ENCODE measurements at places on chromosomes 16 and 17. TPM values are rescaled to one million over a fixed set of nuclear protein-coding genes. Genes with fewer than 3 reads are reported as not detected.

The CACNA1H gene
- total RNA-seq: 15.0 TPM

The SSTR5 gene
- 0.51 TPM for total RNA-seq

The UMOD gene
- not detected for total RNA-seq

The KRTAP4-1 gene
- total RNA-seq: 0.08 TPM

The CYB5B gene
- total RNA-seq: 182 TPM

The CES3 gene
- total RNA-seq: 2.9 TPM

The PDK2 gene
- total RNA-seq: 17.4 TPM

The SLC52A1 gene
- total RNA-seq: 0.74 TPM

The REXO5 gene
- 3.6 TPM for total RNA-seq

The PARN gene
- 36.5 TPM for total RNA-seq

The VAT1 gene
- total RNA-seq: 242 TPM

The RAD51C gene
- total RNA-seq: 49.8 TPM

The PMFBP1 gene
- total RNA-seq: 0.16 TPM

The NPIPB12 gene
- 28.8 TPM for total RNA-seq

The ABCC12 gene
- total RNA-seq: 0.02 TPM

The GNG13 gene
- not detected for total RNA-seq

The TMEM219 gene
- total RNA-seq: 82.6 TPM

The TERB1 gene
- not detected for total RNA-seq

The ALOXE3 gene
- total RNA-seq: 5.9 TPM

The CHTF18 gene
- 32.9 TPM for total RNA-seq

The NDEL1 gene
- 64.9 TPM for total RNA-seq

The DNASE1 gene
- total RNA-seq: 2.2 TPM

The ZNF18 gene
- 4.8 TPM for total RNA-seq

The CCDC78 gene
- 3.4 TPM for total RNA-seq

The TBC1D3K gene
- total RNA-seq: not detected

The TP53TG3 gene
- 0.49 TPM for total RNA-seq

The PER1 gene
- 61.7 TPM for total RNA-seq

The ALOX15B gene
- 0.60 TPM for total RNA-seq

The CEP295NL gene
- total RNA-seq: 0.32 TPM

The HP gene
- total RNA-seq: not detected

The EFCAB13 gene
- 2.2 TPM for total RNA-seq

The SULT1A4 gene
- 23.9 TPM for total RNA-seq

The PLLP gene
- 1.7 TPM for total RNA-seq

The AANAT gene
- total RNA-seq: 0.36 TPM

The KCNH4 gene
- total RNA-seq: 0.36 TPM

The MEOX1 gene
- total RNA-seq: not detected

The ITGB4 gene
- 117 TPM for total RNA-seq

The SKAP1 gene
- total RNA-seq: not detected

The CDH11 gene
- 0.61 TPM for total RNA-seq

The CCL15 gene
- total RNA-seq: not detected

The CHST5 gene
- total RNA-seq: not detected

The ATP2A3 gene
- 4.6 TPM for total RNA-seq

The CHD9 gene
- total RNA-seq: 16.3 TPM

The ZG16 gene
- not detected for total RNA-seq
